Left colon (tissue), 2 donors: ENCODE measurements at places on chromosomes 7 and 10. TPM values are rescaled to one million over a fixed set of nuclear protein-coding genes. Genes with fewer than 3 reads are reported as not detected.

GRCh38 chr7:1364068-1364905, 95.0 kb downstream of the MICALL2 start:
- no peak for DNase-seq

GRCh38 chr10:124632566-124632965, 111.6 kb downstream of the FAM53B start:
- DNase-seq: no peak

GRCh38 chr10:124446830-124447750, 2.7 kb downstream of the NKX1-2 start:
- DNase-seq: no peak

DNA sequence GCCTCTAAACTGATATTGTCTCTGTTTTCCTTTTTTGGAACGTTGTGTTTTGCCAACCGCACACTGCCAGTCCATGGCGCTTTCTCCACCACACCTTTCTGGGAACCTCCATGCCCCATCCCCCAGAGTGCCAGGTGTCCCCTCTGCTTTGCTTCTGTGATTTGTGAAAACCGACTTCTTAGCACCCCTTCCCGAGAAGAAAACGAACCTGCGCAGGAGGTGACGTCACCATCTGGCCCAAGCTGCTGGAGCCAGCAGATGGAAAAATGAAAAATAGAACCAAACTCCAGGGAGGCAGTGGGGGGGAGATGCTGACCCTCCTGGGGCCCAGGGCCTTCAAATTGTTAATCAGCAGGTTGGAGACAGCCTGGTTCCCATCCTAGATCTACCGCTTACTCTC, 103.8 kb downstream of the HTR5A start:
- DNase-seq: no peak

DNA sequence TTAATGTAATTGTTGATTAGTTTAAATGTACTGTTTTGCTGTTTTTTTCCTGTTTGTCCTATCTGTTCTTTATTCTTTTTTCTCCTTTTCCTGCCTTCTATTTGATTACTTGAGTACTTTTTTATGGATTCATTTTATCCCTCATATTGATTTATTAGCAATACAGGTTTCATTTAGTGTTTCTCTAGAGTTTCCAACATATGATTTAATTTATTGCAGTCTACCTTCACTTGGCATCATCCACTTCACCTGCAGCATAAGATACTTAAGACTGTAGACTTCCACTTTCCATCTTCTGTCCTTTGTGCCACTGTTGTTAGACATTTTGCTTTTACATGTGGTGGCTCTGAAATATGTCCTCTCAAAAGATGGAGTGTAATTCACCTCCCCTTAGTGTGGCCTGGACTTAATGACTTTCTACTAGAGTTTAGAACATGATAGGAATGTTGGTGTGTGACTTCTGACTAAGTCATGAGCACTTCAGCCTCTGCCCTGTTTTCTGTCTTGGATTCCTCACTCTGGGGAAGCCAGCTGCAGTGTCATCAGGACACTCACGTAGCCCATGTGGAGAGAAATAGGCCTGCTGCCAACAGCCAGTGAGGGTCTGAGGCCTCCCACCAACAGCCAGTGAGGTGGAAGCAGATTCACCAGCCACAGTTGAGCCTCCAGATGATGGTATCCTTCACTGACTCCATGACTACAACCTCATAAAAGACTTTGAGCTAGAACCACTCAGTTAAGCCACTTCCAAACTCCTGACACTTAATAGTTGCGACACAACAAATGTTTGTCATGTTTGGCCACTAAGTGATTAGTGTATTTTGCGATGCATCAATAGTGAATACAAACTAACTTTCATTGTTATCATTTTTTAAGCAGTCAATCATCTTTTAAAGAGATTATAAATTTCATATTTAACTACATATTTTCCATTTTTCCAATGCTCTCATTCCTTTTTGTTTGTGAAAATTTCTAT, 643.5 kb upstream of the DPP6 start:
- no peak for DNase-seq

- no peak for DNase-seq
Measured at GRCh38 chr10:75648351-75648750, 216.9 kb downstream of the LRMDA start.

GRCh38 chr10:31157123-31158010, 125.7 kb upstream of the ZNF438 start:
- peak; percentile 30 for DNase-seq

- no peak for DNase-seq
Measured at GRCh38 chr10:101446947-101447346, 93.0 kb downstream of the BTRC start.

DNA sequence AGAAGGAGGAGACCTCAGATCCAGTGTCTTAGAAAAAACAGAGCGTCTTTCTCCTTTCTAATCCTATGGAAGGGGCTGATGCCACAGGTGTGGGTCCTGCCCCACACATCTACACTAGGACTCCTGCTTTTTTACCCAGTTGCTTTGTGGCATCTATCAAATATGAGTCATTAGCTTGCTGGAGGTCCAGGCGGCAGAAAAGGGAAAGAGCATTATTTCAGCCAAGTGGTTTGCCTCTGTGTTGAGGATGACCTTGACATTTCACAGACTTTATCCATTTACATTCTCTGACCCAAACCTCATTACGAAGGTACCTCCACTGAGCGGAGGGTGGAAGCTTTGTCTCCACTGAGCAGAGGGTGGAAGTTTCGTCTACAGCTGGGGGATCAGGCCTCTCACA, 308.4 kb upstream of the KLF6 start:
- DNase-seq: no peak

Gene CYP26C1
- total RNA-seq: not detected

Gene TFPI2
- total RNA-seq: 0.37 TPM

Gene CCDC186
- 43.3 TPM for total RNA-seq

Gene ACSL5
- 301 TPM for total RNA-seq

Gene VWA2
- 1.1 TPM for total RNA-seq

Gene ACTL6B
- not detected for total RNA-seq

Gene TFR2
- total RNA-seq: 0.22 TPM

Gene IRF5
- 8.5 TPM for total RNA-seq

Gene RPEL1
- total RNA-seq: not detected

Gene GLI3
- total RNA-seq: 8.2 TPM
